Central memory CD4-positive, alpha-beta T cell (primary cell): ENCODE measurements at places on chromosomes 12 and 14.

- DNase-seq, result no peak
Observed at GRCh38 chr12:99772274-99772673, 124.7 kb downstream of the GARIN6 start.

DNA sequence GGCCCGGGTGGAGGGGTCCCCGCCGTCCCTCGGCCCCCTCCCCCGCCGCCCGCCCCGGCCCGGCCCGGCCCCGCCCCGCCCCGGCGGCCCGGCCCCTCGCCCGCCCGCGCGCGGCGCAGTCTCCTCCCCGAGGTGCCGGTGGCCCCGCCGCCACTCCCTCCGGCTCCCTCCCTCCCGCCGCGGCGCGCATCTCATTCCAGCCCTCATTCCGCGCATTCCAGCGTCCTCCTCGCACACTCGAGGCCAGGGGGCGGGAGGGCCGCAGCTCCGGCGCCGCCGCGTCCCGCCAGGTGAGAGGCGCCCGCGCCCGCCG, at the start of gene TEAD4:
Gene TEAD4 (plus strand): TSS at position 206 of the 313 bp plus-strand sequence.
- no peak for DNase-seq

GRCh38 chr12:107178776-107179175, 85.4 kb upstream of the CRY1 start:
- peak; percentile 10 for DNase-seq

GRCh38 chr12:80565271-80565670, 121.2 kb downstream of the PTPRQ start:
- no peak for DNase-seq

DNA sequence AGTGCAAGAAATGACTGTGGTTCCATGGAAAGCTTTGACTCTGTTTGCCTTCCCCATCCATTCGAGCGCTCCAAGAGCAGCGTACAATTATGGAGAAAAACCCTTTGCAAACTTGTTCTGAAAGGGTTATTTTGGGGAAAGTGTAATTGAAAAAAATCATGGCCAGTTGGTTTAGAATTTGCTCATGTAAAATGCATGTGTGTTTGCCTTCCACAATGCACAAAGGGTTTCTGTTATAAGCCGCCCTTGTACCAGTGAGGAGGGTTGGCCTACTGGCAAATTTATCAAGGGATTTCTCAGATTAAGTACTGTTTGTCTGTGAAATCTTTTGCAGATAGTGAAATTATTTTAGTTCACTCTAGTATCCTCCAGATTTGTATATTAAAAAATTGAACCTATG, 62.7 kb upstream of the PELI2 start:
- no peak for DNase-seq

GRCh38 chr14:99430491-99430890, 50.2 kb downstream of the SETD3 start:
- DNase-seq, result peak; percentile 10

- no peak for DNase-seq
Observed at GRCh38 chr14:96167224-96168148, 37.2 kb upstream of the BDKRB2 start.

- DNase-seq, result no peak
Observed at GRCh38 chr14:74627076-74627475, 15.0 kb upstream of the LTBP2 start.

DNA sequence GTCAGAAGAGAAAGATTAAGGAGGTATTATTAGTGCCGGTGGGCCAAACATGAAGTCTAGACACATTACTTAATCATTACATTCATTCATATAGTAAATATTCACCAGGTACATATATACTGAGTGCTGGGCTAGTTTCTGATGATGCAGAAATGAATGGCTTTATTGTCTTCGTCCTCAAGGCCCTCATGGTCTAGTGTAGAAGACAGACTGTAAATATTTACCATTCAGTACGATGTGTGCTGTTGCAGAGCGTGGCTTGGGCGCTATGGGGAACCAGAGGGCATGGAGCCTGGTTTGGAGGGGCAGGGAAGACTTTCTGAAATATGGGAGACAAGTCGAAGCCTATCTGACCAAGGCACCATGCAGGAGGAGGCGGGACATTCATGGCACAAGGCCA, 37.0 kb upstream of the TCL1B start:
- no peak for DNase-seq

GRCh38 chr14:65134651-65135579, 32.6 kb upstream of the MAX start:
- DNase-seq, result no peak

DNA sequence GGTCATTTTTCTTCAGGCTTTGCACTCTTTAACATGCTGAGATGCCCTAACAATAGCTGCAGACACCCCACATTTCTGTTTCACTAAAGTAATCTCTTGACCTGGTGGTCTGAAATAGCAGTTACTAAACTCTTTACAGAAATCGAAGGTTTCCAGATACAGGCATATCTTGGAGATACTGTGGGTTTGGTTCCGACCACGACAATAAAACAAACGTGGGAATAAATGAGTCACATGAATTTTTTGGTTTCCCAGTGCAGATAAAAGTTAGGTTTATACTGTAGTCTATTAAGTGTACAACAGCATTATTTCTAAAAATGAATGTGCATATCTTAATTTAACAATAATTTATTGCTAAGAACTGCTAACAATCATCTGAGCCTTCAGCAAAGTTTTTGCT, 208.7 kb downstream of the EGLN3 start:
- no peak for DNase-seq

DNA sequence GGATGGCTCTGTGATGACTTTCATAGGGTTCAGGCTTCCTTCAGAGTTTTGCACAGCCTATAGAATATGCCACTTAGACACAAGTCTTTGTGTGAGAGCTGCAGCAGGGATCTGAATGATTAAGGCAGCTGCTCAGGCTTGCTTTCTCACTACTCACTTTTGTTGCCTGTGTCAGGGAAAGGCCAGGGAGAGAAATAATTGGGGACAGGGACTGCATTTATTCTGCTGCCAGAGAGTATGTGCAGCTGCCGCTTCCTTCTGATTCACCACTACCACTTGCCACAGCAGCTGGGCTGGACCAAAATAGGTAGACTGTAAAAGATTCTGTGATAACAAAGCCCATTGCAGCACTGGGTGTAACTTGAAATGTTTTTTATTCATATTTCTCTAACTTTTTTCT, 49.7 kb downstream of the TRMT5 start:
- DNase-seq, result no peak

DNA sequence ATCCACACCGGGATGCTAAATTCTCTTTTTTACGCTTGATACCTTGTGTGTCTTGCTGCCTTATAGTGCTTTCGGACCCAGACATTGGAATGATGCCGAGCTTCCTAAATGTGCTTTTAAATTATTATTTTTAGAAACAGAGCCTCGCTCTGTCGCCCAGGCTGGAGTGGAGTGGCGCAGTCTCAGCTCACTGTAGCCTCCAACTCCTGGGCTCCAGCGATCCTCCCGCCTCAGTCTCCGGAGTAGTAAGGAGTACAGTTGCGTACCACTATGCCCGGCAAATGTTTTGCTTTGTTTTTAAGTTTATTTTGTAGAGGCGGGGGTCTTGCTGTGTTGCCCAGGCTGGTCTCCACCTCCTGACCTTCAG, 489 bp upstream of the EML5 start:
- DNase-seq, result no peak

- DNase-seq, result no peak
Observed at GRCh38 chr14:67973436-67973835, 153.9 kb downstream of the RAD51B start.

- DNase-seq, result no peak
Observed at GRCh38 chr14:66104486-66104885, 381.7 kb upstream of the CCDC196 start.

GRCh38 chr12:13670285-13670866, 311.0 kb downstream of the GRIN2B start:
- no peak for DNase-seq

- no peak for DNase-seq
Observed at GRCh38 chr14:53916239-53916638, 40.4 kb downstream of the BMP4 start.

GRCh38 chr12:125996443-125996842, 931.2 kb downstream of the AACS start:
- DNase-seq, result no peak

DNA sequence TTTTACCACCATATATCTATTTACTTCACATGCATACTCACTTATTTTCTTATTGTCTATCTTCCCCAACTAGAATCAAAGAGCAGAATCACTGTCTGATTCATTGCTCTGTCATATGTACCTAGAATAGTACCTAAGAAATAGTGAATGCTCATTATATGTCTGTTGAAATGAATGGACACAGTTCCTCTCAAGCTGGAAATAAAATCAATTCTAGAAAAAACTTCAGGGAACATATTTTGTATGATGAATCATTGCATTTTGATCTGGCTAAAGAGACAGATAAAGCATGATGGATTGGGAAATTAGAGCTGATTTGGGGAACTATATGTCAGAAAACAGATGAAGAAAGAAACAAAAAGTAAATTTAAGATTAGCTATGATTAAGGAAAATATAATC, 623.3 kb downstream of the C12orf50 start:
- DNase-seq, result no peak

- DNase-seq, result no peak
Observed at GRCh38 chr12:113082486-113083148, 26.1 kb downstream of the DTX1 start.

DNA sequence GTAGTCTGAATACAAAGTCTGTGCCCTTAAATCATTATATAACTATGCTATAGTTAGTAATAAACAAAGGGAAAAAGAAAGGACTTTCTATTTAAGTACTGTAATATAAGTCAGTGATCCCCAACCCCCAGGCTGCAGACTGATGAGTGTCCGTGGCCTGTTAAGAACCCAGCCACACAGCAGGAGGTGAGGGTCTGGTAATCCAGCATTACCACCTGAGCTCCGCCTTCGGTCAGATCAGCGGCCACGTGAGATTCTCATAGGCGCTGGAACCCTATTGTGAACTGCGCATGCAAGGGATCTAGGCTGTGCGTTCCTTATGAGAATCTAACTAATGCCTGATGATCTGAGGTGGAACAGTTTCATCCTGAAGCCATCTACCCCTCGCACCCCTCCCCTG, 15.7 kb downstream of the NFYB start:
- DNase-seq, result no peak

DNA sequence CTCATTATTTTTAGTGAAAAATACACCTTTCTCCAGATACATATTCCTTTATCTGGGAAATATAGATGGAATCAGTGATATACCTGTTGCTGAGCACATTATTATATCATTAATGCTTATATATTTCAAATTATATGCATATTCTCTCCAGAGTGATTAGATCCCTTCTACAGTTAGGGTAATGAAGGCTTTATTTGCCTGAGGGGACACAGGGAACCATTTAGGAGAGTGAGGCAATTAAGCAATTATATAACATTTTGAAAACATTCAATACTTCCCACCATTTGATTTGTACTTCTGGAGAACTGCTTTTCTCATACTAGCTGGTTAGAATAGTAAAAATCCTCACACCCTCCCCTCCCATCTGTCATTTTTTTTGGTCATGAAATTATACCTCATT, 212.8 kb upstream of the NOVA1 start:
- DNase-seq, result no peak

DNA sequence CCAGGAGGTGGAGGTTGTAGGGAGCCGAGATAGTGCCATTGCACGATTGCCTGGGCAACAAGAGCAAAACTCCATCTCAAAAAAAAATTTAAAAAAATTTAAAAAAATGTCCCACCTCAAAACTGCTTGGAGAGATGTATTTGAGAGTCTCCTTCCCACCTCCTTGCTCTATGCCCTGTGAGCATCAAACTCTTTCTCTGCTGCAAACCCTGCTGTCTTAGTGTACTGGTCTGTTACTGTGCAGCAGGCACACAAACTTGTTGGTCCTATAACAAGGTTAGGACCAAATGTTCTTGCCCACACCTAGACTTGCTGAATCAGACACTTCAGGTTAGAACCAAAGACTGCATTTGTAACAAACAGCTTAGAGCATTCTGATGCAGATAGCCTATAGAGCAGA, 153.5 kb upstream of the FUT8 start:
- DNase-seq, result no peak

DNA sequence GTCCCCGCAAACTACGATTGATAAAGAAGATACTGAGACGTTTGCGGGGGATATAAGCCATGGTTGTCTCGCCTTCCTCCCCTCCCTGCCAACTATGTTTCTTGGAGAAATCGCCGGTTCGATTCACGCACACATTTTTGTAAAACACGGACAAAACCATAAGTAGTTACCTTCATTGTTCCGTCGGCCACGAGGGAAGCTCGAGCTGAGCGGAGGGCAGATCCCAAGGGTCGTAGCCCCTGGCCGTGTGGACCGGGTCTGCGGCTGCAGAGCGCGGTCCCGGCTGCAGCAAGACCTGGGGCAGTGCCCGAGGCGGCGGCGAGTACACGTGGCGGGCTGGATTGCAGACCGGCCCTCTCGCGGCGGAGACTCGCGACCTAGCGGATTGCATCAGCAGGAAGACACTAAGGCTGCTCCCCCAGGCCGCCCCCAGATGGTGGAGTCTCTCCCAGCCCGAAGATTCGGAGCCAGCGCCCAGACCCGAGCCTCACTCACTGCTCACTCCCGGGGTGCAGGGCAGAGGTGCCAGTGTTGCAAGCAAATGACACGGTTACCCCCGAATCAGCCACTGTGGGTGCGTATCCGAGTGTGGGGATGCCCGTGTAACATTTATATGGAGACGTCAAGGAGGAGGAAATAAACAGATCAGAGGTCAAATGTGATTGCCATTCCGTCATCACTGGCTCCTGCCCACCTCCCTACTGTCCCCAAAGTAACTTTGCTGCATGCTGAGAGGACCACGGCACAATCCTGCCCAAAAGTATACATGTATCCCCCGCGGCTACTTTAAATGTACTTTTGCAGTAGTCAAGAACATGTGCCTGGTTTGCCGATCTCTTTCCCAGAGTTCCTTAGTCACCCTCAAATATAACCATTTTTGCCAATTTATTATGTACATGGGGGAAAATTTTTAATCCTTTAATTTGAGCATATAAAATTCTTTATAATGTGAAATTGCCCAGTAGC, at the start of gene BCAT1:
Gene BCAT1 (minus strand): TSS at position 345 of the 966 bp plus-strand sequence. CDS start 169 bp downstream, at position 176.
- no peak for DNase-seq

DNA sequence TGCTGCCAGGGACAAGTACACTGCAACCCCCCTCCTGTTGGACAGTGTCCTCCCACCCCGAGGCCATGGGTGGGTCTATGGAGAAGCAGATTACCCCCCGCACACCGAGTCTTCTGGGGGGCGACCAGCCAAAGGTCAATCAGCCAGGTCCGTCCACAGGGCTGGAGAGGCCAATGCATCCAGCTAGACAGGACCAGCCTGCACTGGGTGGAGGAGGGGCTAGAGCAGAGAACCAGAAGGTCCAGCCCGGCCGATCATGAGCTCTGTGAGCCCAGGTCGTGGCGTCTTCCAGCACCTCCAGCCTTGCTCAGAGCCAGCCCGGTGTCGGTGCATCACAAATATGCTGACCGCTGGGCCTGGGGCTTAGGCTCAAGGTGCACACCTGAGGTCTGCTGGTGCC, 8.2 kb upstream of the ADSS1 start:
- no peak for DNase-seq

DNA sequence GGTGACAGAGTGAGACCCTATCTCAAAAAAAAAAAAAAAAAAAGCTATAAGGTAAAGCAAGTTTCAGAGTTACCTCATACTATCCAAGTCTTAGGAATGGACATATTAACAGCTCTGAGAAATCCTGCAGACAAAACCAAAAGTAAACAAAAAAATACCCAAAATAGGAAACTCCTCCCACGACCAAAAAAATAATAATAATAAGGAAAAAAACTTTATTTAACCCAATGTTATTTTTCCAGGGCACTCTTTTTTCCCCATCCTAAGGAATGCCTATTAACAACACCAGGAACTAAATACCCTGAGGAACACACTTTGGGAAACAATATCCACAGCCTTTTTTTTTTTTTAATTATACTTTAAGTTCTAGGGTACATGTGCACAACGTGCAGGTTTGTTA, 135.5 kb upstream of the CCND2 start:
- no peak for DNase-seq
